ENCODE measurements at places on chromosomes 11 and 22.

DNA sequence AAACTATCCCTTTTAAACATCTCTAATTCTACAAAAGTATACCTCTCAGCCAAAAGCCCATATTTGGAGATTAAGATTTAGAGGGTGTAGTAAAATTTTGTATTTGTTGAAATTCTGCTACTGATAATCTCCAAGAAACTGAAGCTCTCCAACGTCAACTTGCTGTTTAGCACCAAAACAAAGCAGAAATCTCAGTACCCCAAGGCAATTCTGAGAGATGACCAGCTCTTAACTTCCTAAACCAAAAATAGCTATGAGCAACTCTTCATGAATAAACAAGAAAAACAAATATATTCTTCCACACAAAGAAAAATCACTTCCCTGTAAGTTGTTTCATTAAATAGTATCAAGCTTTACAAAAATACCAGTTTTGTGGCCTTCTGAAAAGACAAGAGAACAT lies 13.3 kb downstream of the RRAS2 start:
- no peaks in the 10 kb centered on the region for H3K27me3 ChIP-seq
- no peak for DNase-seq

- no peak overlapping the region for H3K27ac ChIP-seq
- H3K4me3 ChIP-seq: no peak overlapping the region
- no peaks in the 10 kb centered on the region for H3K27me3 ChIP-seq
- no peaks in the 10 kb centered on the region for H3K4me1 ChIP-seq
- no peak for DNase-seq
Observed at GRCh38 chr11:117020287-117020686, 77.9 kb downstream of the SIK3 start.

GRCh38 chr11:20493340-20493739 lies 105.8 kb downstream of the PRMT3 start:
- H3K27me3 ChIP-seq: no peaks in the 10 kb centered on the region
- no peak for DNase-seq
- no peak overlapping the region for H3K27ac ChIP-seq
- H3K4me1 ChIP-seq: no peaks in the 10 kb centered on the region
- H3K4me3 ChIP-seq: no peak overlapping the region
- H3K36me3 ChIP-seq: no peaks in the 10 kb centered on the region

- DNase-seq: no peak
- no peak overlapping the region for H3K27ac ChIP-seq
- H3K36me3 ChIP-seq: no peaks in the 10 kb centered on the region
- H3K4me1 ChIP-seq: no peaks in the 10 kb centered on the region
- H3K27me3 ChIP-seq: no peaks in the 10 kb centered on the region
Observed at GRCh38 chr22:31537019-31537535, 40.7 kb downstream of the SFI1 start.

GRCh38 chr11:111633756-111634362 lies 31.6 kb downstream of the SIK2 start:
- no peaks in the 10 kb centered on the region for H3K27me3 ChIP-seq
- H3K4me1 ChIP-seq: peaks cover 1% of the 10 kb centered on the region
- H3K4me3 ChIP-seq: no peak overlapping the region
- no peak overlapping the region for H3K27ac ChIP-seq

- peaks cover 10% of the 10 kb centered on the region for H3K4me1 ChIP-seq
- DNase-seq: no peak
- no peak overlapping the region for H3K4me3 ChIP-seq
- no peaks in the 10 kb centered on the region for H3K27me3 ChIP-seq
Observed at GRCh38 chr11:48013269-48013901, 33.0 kb downstream of the PTPRJ start.

DNA sequence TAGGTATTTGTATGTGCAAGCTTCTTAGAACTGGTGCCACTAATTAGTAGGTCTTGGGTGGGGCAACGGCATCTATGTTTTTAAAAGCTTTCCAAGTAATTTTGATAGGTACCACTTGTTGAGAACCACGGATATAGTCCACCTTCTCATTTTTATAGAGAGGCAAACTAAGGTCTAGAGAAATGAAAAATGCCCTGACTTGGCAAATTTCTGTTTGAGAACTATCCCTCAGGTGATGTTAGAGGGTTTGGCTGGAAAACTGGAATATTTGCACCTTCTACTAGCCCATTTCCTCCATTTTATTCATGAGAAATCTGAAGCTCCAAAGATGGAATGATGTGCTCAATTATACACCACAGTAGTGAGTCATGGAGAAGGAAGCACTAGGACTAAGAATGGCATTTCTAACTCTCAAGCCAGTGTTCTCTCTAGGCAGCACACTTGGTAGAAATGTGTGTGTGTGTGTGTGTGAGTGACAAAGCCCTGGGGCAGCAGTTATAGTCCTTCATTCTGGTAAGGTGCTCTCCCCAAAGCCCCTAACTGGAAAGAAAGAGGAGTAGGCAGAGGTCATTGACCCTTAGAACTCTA lies 1.8 kb upstream of the TMEM86A start:
- H3K27me3 ChIP-seq: 0 out of 2 replicates have a peak, but pooled peaks cover 2% of the 10 kb centered on the region
- no peak for DNase-seq
- peaks cover 3% of the 10 kb centered on the region for H3K4me1 ChIP-seq
- H3K27ac ChIP-seq: no peak overlapping the region
- no peaks in the 10 kb centered on the region for H3K36me3 ChIP-seq

DNA sequence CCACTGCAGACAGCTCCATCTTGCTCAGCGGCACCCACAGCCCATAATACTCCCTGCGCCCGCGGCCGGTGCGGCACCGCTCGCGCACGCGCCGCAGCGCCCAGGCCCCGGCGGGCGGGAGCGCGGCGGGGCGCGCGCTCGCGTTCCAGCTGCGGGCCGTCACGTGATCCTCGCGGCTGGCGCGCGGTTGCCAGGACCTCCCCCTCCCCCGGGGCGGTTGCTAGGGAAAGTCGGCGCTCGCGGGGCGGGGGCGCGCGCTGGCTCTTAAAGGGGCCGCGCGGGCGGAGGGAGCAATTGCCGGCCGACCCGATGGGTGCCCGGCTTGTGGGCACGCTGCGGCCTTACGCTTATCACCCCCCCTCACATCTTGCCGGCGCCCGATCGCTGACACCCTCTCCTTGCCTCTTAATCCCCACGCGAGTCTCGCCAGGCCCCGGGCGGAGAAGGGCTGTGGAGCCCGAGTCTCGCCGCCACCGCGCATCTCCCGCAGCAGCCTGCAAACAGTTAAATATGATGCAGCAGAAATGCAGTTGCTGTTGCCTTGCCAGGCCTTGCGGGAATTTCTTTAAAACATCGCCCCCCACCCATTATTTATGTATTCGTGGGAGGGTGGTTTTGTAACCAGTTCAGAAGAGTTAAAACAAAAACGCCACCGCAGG lies at the start of gene CBX6:
TSS of gene CBX6 (minus strand) at position 45 of the 659 bp plus-strand sequence. CDS start at position 19, 26 bp downstream.
- H3K27ac ChIP-seq: no peak within 1 kb of the TSS
- peaks cover 5% of the 10 kb centered on the region for H3K36me3 ChIP-seq
- peak within 1 kb of the TSS; percentile 90 for H3K4me3 ChIP-seq
- peaks cover 4% of the 10 kb centered on the region for H3K4me1 ChIP-seq

GRCh38 chr11:71130106-71130505 lies 122.3 kb downstream of the SHANK2 start:
- DNase-seq: no peak
- H3K27ac ChIP-seq: no peak overlapping the region
- H3K36me3 ChIP-seq: no peaks in the 10 kb centered on the region
- no peak overlapping the region for H3K4me3 ChIP-seq

DNA sequence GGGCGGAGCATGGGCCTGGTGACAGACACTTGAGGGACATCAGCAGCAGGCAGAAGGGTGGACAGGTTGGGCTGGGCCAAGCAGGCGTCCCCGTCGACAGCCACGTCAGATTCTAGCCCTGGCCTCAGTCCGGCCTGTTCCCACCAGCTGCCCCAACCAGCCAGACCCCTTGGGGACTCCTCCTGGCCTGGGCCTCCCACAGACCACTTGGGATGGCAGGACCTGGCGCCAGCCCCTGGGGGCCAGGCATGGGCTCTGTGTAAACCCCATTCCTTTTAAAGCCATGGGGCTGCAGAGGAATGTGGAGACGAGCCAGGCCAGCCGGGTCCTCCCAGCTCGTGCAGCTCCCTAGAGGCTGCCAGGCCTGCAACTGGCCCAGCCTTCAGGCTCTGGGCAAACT lies 4.7 kb upstream of the SUSD2 start:
- no peaks in the 10 kb centered on the region for H3K27me3 ChIP-seq
- H3K36me3 ChIP-seq: peaks cover 7% of the 10 kb centered on the region
- H3K27ac ChIP-seq: no peak overlapping the region

DNA sequence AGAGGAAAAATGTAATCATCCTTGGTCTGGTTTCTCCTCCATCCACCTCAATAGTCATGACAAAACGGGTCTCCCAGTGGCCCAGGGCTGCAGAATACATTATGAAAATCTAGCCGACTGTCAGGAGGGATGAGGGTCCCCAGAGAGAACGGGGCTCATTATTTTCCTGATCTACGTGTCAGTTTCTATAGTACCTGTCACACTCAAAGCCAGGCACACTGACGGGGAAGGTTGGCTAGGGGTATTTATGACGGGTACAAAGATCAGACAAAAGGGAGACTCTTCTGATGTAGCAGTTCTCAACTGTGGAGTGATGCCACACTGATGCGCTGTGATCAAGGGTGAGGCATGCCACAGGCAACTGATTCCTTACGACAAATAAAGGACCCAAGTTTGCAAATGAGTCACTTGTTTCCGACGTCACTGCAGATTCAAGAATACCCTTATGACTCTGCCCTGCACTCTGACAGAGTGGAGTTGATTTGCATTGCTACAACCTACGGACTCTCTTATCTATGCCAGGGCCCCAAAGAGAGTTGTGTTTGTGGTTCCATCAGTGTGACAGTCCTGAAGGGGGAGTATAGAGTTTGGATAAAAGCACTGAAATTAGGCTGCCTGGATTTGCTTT lies 188.2 kb upstream of the TBCEL start:
- no peak overlapping the region for H3K4me3 ChIP-seq
- H3K4me1 ChIP-seq: no peaks in the 10 kb centered on the region
- H3K36me3 ChIP-seq: no peaks in the 10 kb centered on the region
- no peak overlapping the region for H3K27ac ChIP-seq

- DNase-seq: no peak
- H3K27me3 ChIP-seq: no peaks in the 10 kb centered on the region
- H3K4me1 ChIP-seq: no peaks in the 10 kb centered on the region
Observed at GRCh38 chr11:44356351-44356750, 46.4 kb upstream of the ALX4 start.

DNA sequence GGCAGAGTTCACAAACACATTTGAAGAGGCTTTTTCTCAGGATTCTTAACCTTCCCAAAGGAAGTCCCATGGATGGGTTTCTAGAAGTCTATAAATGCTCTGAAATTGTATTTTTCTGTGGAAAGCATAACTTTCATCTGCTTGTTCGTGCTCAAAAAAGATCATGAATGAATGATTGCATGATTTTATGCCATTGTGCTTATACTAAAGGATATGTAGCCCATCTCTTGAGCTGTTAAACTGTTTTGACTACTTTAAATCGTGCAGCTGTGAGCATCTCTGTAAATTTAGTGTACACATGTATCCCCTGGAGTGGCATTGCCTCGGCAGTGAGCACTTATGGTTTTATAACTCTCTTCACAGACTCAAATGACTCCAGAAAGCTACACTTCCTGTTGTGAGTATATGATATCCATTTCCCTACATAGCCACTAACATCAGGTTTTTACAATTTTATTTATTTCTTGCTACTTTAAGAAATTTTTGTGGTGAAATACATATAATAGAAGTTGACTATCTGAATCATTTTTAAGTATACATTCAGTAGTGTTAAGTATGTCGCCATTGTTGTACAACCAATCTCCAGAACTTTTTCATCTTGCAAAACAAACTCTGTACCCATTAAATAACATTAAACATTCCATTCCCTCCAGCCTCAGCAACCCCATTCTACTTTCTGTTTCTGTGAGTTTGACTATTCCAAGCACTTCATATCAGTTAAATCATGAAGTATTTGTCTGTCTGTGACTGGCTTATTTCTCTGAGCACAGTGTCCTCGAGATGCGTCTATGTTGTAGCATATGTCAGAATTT lies 8.0 kb downstream of the NEAT1 start:
- H3K4me3 ChIP-seq: no peak overlapping the region
- H3K36me3 ChIP-seq: no peaks in the 10 kb centered on the region
- H3K4me1 ChIP-seq: peaks cover 10% of the 10 kb centered on the region
- H3K27ac ChIP-seq: no peak overlapping the region
- no peaks in the 10 kb centered on the region for H3K27me3 ChIP-seq
- DNase-seq: no peak

GRCh38 chr11:16365581-16366228 lies 9.4 kb upstream of the SOX6 start:
- H3K27me3 ChIP-seq: no peaks in the 10 kb centered on the region
- DNase-seq: no peak
- H3K4me3 ChIP-seq: no peak overlapping the region

GRCh38 chr11:2844116-2844842 lies 41.3 kb downstream of the CDKN1C start:
- no peak overlapping the region for H3K4me3 ChIP-seq
- H3K27ac ChIP-seq: no peak overlapping the region
- H3K27me3 ChIP-seq: no peaks in the 10 kb centered on the region
- peaks cover 3% of the 10 kb centered on the region for H3K4me1 ChIP-seq
- no peak for DNase-seq

GRCh38 chr11:106668147-106668546 lies 350.1 kb downstream of the GUCY1A2 start:
- no peaks in the 10 kb centered on the region for H3K27me3 ChIP-seq
- no peak for DNase-seq
- no peaks in the 10 kb centered on the region for H3K36me3 ChIP-seq
- no peak overlapping the region for H3K4me3 ChIP-seq

DNA sequence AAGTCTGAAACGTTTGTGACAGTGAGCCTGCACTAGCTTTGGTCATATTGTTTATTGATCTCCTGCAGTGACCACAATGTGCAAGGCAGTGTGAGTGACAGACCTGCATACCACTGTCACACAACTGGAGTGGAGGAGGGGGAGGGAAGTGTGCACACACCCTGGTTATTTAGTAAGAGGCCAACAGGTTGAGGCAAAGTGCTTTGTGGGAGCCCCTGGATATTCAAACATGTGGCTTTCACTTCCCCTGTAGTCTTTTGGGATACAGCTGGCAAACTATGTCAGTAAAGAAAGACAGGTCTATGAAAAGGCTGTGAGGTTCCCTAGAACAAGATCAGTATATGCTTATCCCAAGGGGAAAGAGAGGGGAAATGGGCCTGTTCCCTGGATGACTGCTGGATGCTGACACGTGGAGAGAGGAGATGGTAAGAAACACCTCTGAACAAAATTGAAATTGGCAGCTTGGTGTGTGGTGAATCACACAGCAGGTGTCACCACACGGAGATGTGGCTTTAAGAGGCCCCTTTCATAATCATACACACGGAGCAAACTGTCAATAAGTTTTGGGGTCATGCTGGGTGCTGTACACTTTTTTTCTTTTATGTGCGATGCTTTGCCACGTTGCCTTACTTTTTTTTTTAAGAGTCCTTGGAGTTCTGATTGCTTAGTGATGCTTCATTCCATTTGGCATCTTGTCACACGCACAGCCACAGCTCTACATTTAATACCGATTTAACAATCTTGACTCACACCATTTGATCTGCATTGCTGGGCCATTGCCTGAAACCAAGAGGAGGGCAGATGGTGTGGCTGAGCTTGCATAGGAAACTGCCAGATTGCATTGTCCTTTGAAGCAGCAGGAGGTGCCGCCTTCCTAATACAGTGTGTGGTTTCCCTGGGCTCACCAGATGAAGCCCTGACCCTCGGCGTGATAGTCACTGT lies 11.3 kb downstream of the OSBP2 start:
- H3K27me3 ChIP-seq: no peaks in the 10 kb centered on the region
- no peak for DNase-seq
- H3K27ac ChIP-seq: no peak overlapping the region
- H3K4me3 ChIP-seq: no peak overlapping the region

- H3K4me1 ChIP-seq: no peaks in the 10 kb centered on the region
- no peak for DNase-seq
- peaks cover 9% of the 10 kb centered on the region for H3K36me3 ChIP-seq
- no peak overlapping the region for H3K27ac ChIP-seq
- no peaks in the 10 kb centered on the region for H3K27me3 ChIP-seq
- H3K4me3 ChIP-seq: no peak overlapping the region
Observed at GRCh38 chr11:121572571-121573059, 119.8 kb upstream of the SORL1-AS1 start.
